B cell (primary cell): ENCODE measurements at places on chromosomes 5 and 9.

DNA sequence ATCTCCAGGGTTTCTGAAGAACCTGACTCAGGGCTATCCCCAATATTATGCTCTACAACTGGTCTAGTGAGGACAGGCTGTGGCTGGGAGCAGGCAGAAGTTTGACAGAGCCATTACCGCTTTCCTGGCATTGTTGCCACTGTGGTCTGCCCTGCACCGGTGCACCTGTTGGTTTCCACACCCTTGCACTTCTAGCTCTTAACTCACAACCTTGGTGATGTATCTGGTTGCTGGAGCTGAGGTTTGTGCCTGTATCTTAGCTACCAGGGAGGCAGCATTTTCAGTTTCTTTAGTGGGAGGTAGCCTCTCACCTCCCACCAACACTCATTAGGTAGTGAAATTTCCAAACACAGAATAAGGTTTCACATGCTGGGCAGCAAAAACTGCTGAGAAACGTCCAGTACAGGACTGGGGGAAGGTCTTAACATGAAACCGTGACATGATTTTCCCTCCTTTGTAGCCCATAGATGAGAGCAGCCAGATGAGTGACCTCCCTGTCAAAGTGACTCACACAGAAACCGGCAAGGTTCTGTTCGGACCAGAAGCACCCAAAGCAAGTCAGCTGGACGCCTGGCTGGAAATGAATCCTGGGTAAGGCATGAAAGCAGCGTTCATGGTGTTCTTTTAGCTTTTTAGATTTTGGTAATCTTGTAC, 57.7 kb downstream of the SMARCA2 start:
- H3K27ac ChIP-seq = no peak overlapping the region
- no peaks in the 10 kb centered on the region for H3K4me1 ChIP-seq
- peaks cover 19% of the 10 kb centered on the region for H3K36me3 ChIP-seq
- H3K27me3 ChIP-seq = no peaks in the 10 kb centered on the region

DNA sequence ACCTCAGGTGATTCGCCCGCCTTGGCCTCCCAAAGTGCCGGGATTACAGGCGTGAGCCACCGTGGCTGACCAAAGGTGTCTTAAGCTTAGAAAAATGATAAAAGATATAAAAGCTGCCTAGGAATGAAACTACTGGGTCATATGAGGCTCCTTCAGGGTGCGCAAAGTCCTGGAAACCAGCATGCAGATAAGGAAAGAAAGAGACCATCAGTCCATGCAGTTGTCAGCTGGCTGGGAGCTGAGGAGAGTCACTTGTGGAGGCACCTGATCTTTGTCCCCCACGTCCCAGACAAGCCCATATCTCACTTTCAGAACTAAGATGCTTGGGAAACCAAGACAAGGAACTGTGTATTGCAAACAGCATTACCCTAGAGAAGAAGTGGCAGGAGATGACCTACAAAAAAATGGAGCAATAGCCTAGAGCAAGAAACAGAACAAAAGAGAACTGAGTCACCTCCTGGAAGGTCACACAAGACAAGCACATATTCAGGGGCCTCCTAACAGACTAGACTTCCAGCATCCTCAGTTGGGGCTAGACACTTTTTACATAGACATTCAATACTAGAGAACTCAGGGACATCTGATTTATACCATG, 2.8 kb upstream of the CCDC125 start:
- H3K36me3 ChIP-seq = no peaks in the 10 kb centered on the region
- H3K4me1 ChIP-seq = peaks cover 17% of the 10 kb centered on the region
- H3K27me3 ChIP-seq = no peaks in the 10 kb centered on the region
- H3K27ac ChIP-seq = no peak overlapping the region
- no peak overlapping the region for H3K4me3 ChIP-seq

DNA sequence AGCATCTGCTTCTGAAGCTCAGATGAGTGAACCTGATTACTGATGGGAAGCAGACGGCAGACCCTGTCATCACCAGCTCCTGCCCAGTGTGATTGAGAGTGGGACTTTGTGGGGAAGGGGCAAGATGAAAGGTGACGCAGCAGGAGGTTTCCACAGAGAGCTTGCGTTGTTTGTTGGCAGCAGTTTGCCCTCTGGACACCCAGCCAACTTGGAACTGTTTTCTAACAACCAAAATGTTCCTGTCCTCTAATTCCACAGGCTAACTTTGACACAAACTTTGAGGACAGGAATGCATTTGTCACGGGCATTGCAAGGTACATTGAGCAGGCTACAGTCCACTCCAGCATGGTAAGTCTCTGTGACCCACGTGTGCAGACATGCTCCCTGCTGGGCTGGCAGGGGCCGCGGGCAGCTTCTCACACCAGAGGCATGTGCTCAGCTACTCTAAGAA, 20.9 kb downstream of the CYFIP2 start:
- H3K4me1 ChIP-seq = peaks cover 41% of the 10 kb centered on the region
- H3K36me3 ChIP-seq = peaks cover 31% of the 10 kb centered on the region
- no peak overlapping the region for H3K27ac ChIP-seq
- no peak for DNase-seq
- H3K4me3 ChIP-seq = no peak overlapping the region

DNA sequence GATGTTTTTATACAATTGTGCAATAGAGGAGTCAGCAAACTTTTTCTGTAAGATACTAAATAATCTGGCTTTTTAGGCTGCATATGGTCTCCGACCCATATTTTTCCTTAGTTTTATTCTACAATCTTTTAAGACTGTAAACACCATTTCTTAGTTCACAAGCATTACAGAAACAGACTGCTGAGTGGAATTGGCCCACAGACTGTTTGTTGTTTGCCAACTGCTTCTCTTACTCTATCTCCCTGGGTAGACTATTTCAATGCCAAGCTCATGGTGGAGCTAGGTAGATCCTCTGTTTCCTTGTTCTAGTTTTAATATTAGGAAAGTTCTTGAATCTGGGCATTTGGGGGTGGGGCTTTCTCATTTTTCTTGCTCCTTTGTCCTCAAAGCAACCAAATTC, 857.6 kb downstream of the TLE1 start:
- no peak for DNase-seq
- H3K27ac ChIP-seq = no peak overlapping the region
- H3K4me3 ChIP-seq = no peak overlapping the region

DNA sequence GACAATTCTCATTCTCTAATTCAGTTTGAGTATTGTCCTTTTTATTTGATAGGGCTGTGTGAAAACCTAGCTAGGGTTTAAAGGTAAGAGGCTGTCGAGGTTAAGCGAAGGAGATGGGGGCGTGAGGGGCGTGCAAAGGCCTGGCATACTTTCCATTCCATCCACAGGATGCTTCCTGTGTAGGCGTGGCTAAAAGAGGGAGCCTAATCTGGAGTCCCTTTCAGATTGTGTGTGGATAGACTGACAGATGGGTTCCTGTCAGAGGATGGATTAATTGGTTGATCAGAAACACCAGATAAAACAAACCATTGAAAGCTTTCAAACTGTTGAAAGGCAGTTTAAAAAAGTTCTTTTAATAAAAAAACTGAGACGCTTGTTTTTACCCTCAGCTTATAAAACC, 1.1 kb upstream of the ELL2 start:
- H3K27me3 ChIP-seq = no peaks in the 10 kb centered on the region
- H3K27ac ChIP-seq = no peak overlapping the region
- H3K36me3 ChIP-seq = no peaks in the 10 kb centered on the region
- H3K4me1 ChIP-seq = peaks cover 21% of the 10 kb centered on the region
- DNase-seq = no peak

- peaks cover 17% of the 10 kb centered on the region for H3K4me1 ChIP-seq
- H3K27me3 ChIP-seq = no peaks in the 10 kb centered on the region
- H3K4me3 ChIP-seq = peak overlapping the region; percentile 74
- H3K27ac ChIP-seq = peak overlapping the region; percentile 88
- DNase-seq = peak; percentile 96
- H3K36me3 ChIP-seq = no peaks in the 10 kb centered on the region
These were observed 8.5 kb downstream of the PRR7 start for GRCh38 chr5:177455036-177455660.

DNA sequence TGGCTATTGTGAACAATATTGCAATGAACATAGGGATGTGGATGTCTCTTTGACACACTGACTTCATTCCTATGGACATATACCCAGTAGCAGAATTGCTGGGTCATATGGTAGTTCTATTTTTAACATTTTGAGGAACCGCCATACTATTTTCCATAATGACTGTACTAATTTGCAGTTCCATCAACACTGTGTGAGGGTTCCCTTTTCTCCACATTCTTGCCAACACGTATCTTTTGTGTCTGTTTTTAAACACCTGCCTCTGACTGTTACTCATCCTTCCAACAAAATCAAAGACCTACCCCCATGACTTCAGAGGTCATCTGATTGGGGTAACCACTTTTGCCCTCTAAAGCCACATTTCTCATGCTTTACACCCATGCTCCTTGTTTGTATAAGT, 133.5 kb downstream of the MED27 start:
- H3K4me3 ChIP-seq = no peak overlapping the region
- no peaks in the 10 kb centered on the region for H3K36me3 ChIP-seq
- no peak for DNase-seq
- H3K27ac ChIP-seq = no peak overlapping the region

GRCh38 chr9:78023003-78023741, 8.4 kb downstream of the GNAQ start:
- H3K36me3 ChIP-seq = no peaks in the 10 kb centered on the region
- peaks cover 7% of the 10 kb centered on the region for H3K4me1 ChIP-seq
- DNase-seq = peak; percentile 53
- H3K27me3 ChIP-seq = no peaks in the 10 kb centered on the region
- no peak overlapping the region for H3K27ac ChIP-seq

DNA sequence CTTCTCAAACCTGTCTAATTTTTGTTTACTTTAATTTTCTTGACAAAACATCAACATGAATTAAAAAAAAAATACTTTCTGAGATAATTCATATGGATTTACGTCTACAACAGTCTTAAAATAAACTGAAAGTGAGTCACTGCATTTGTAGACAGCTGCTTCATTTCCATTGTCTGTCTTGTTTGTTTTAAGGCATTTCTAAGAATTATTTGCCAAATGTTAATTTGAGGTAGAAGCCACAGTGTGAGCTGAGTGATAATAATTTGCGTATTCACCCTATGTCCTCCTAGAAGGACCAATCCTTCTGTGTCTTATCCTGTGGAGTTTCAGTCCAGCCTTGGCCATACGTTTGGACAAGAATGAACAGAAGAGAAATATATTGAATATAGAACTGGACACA, 174.5 kb downstream of the CFAP90 start:
- DNase-seq = no peak
- no peaks in the 10 kb centered on the region for H3K4me1 ChIP-seq
- no peaks in the 10 kb centered on the region for H3K27me3 ChIP-seq
- no peak overlapping the region for H3K4me3 ChIP-seq

DNA sequence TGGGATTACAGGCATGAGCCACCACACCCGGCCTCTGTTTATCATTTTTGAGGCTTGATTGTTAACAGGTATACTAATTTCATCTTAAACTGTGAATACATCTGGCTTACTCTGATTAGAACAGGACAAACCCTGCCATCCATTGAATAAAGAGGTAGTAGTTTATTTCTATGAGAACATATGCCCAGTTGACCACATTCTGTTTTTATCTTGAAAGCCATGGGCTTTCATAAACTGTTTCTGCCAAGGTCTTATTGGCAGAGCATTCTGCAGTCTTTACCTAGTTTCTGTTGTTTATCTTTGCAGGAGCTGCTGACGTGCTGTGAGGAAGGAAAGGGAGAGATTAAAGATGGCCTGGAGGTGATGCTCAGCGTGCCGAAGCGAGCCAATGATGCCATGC, 184.9 kb upstream of the OTULINL start:
- no peak overlapping the region for H3K4me3 ChIP-seq
- H3K4me1 ChIP-seq = no peaks in the 10 kb centered on the region
- no peak for DNase-seq
- no peaks in the 10 kb centered on the region for H3K27me3 ChIP-seq

DNA sequence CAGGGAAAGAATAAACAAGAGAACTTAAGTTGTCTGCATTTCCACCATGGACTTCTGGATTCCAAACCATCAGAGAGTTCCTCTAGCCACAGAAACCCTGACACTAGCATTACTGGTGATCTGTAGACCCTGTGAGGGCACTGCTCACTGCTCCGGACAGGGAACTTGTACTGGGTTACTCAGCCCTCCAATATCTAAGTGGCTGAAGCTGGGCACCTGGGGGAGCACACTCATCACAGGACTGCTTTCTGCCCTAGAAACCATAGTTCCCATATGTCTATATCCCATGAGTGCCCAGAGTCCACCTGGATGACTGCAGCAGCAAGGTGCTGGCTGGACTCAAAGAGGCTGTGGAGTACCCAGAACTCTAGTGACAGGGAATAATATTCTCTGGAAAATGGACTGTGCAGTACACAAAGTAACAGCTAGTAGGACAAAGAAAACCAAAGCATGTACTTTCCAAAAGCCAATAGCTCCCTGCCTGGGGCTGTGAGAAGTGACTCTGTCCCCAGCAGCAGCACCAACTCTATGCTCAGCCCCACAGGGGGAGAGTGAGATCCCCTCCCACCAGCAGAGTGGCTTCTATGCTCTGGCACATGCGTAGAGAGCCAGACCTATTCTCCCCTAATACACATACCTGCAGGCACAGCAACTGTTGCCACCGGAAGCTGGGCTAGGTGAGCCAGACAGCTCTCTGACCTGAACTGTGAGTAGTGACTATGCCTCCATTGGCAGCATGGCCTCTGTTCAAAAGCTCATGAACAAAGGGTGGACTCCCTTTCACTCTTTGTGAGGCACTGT, 472.9 kb upstream of the FTMT start:
- H3K36me3 ChIP-seq = no peaks in the 10 kb centered on the region
- no peaks in the 10 kb centered on the region for H3K4me1 ChIP-seq
- no peak overlapping the region for H3K27ac ChIP-seq
- no peaks in the 10 kb centered on the region for H3K27me3 ChIP-seq
- no peak for DNase-seq
- no peak overlapping the region for H3K4me3 ChIP-seq

DNA sequence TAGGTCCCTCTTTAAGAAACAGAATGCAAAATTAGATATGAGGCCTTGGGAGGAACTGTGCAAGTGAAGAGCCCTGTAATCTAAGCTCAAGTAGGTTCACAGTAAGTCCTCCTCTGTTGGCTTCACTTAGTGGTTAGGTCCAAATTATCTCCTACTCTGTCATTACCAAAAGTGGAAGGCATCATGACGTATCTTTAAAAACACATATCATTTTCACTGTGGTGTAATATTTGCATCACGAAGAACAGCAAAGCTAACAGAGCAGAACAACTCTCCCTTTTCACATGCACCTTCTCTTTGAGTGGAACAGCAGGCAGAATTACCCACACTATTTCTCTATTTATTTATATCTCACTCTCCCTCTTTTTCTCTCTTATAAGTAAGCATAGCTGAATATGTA, 240.5 kb upstream of the CCNH start:
- H3K4me1 ChIP-seq = no peaks in the 10 kb centered on the region
- DNase-seq = no peak
- no peaks in the 10 kb centered on the region for H3K27me3 ChIP-seq

DNA sequence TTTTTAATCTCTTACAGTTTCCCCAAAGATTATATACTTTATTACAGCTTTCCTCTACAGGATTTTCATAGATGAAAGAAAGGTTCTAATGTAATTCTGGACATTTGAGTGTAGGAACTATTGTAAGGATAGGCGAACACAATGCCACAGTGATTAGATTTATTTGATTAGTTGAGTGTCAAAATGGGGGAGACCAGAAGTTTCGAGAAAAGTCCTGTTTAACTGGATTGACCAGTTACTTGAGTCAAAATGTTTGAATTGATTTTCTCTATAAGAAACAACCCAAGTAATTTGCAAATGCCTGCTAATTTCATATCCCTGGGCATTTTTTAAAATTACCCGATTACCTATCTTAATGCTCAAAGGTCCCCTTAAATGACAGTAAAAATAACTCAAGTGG, 50.6 kb downstream of the SMARCA2 start:
- no peaks in the 10 kb centered on the region for H3K4me1 ChIP-seq
- no peak overlapping the region for H3K4me3 ChIP-seq
- DNase-seq = no peak
- no peak overlapping the region for H3K27ac ChIP-seq
- peaks cover 6% of the 10 kb centered on the region for H3K36me3 ChIP-seq
